ENCODE measurements at places on chromosomes 7 and 10. TPM values are rescaled to one million over a fixed set of nuclear protein-coding genes. Genes with fewer than 3 reads are reported as not detected.
A peak's percentile ranks its signal among the peaks of the same experiment; 100 is the strongest.

The NRCAM gene
- 2.0 TPM for total RNA-seq

The AGAP3 gene
- total RNA-seq, result 152 TPM

The STEAP1 gene
- total RNA-seq, result 5.7 TPM

The FFAR4 gene
- 4.9 TPM for total RNA-seq

The NAT16 gene
- not detected for total RNA-seq

The PKD2L1 gene
- 2.1 TPM for total RNA-seq

The FAM171A1 gene
- 17.3 TPM for total RNA-seq

DNA sequence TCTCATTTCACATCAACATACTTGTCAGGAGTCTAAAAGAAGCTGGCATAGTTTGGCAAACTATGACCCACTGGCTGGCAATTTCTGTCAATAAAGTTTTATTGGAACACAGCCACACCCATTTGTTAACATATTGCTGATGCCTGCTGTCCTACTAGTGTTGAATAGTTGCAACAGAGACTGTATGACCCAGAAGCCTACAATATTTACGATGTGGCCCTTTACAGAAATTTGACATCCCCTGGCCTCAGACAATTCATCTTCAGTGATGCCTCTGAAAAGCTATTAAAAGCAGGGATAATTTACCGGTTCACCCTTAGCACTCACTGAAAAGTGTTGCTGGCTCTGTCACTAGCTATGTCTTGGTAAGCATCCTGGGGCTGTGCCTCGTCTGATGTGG is 155.2 kb downstream of the ARID5B start:
- DNase-seq, result no peak

GRCh38 chr10:13820119-13820963 is 233.6 kb downstream of the PRPF18 start:
- DNase-seq, result no peak

GRCh38 chr10:116270771-116271592 is 2.0 kb downstream of the GFRA1 start:
- no peak for DNase-seq

DNA sequence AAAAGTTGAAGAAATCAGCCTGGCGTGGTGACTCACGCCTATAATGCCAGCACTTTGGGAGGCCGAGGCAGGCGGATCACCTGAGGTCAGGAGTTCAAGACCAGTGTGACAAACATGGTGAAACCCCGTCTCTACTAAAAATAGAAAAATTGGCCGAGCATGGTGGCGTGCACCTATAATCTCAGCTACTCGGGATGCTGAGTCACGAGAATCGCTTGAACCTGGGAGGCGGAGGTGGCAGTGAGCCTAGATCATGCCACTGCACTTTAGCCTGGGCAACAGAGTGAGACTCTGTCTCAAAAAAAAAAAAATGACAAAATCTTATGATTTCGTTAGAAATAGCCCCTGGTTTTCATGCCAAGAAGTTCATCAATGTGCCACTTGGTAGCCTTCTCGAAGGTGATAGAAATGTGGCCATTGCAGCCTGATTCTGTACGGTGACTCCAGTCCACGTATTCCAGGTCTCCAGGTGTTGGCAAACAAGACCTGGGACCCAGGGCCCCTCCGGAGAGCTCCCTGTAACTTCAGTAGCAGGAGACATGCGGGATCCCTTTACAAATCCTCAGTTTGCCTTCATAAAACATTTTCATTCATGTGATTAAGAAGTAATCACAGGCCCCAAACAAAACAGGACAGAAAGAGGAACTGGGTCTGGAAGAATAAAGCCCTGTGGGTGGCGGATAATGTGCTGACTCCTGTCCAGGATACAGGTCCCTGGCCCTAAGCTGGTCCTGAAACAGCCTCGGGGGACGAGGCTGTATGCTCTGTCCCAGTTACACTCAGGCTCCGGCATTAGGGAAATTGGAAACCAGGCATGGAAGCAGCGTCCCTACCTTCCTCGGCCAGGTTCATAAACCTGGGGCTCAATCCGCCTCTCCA is 207.3 kb upstream of the SH2B2 start:
- DNase-seq, result peak; percentile 28

GRCh38 chr10:59336632-59337031 is 25.7 kb downstream of the FAM13C start:
- no peak for DNase-seq

DNA sequence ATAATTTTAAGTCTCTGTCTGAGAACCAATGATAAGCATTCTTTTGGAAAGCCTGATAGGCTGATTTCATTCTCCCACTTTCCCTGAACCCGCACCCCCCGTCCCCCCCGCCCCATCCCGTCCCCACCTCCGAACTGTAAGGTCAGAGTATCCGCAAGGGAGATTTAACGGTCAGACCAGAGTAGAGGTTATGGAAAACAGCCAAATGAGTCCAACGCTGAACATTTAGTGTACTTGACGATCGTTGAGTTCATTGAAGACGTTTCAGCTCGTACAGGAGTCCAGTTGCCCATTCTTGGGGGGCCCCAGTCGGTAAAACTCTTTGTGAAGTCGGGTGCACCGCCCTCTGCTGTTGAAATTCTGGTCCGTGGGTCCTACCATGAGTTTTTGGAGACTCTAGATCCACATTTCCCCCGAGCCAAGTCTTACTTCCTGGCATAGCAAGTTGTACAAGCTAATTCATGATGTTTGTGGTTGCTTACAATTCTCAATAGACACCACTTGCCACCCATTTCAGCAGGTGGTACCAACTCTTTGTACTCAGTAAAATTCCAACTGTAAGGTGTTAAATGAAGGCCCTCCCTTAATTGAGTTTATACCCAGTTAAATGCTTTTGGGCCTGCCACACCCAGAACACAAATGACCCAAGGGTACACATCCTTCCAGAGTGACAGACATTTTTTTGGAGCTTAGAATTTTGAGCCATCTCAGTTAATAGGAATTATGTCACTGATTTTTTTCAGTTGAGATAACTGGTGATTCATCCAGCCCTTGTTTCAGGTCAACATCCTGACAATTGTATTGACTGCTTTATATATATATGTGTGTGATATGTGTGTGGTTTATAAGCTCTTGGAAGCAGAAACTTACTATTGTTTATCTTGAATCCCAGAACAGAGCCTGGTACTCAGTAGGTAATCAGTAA is 1.2 kb downstream of the MARCHF5 start:
- peak; percentile 69 for DNase-seq

DNA sequence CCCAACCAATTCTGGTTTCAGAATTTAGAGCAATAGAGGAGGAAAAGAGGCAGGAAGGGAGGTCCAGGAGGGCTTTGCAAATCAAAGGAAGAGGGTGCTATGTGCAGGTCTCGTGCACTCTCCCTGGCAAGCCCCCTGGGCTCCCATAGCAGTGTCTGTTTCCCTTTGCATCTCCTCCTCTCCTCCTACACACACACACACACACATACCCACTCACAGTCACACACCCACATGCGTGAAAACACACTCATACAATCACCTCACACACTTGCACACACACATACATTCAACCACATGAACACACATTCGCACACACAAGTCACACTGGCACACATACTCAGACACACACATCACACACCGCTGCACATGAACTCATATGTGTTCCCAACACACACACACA is 105.3 kb downstream of the OAT start:
- no peak for DNase-seq

DNA sequence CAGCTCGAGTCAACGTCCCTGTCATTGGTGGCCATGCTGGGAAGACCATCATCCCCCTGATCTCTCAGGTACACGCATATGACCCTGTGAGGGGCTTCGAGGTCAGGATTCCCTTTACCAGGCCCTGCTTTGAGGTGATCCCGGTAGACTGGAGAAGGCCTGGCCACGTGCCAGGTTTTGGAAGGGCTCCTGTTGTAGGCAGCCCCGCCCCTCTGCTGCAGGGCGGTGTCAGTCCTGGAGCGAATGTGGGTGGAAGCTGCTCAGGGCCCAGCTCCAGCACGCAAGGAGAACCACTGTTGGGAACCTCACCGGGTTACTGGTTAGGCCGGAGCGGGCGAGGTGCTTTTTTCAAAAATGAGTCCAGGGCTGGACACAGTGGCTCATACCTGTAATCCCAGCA is 15.6 kb downstream of the MDH2 start:
- DNase-seq, result no peak

GRCh38 chr10:35564341-35564968 is 40.7 kb upstream of the GJD4 start:
- no peak for DNase-seq

- DNase-seq, result no peak
Measured at GRCh38 chr7:12643644-12644043, 43.8 kb upstream of the ARL4A start.

DNA sequence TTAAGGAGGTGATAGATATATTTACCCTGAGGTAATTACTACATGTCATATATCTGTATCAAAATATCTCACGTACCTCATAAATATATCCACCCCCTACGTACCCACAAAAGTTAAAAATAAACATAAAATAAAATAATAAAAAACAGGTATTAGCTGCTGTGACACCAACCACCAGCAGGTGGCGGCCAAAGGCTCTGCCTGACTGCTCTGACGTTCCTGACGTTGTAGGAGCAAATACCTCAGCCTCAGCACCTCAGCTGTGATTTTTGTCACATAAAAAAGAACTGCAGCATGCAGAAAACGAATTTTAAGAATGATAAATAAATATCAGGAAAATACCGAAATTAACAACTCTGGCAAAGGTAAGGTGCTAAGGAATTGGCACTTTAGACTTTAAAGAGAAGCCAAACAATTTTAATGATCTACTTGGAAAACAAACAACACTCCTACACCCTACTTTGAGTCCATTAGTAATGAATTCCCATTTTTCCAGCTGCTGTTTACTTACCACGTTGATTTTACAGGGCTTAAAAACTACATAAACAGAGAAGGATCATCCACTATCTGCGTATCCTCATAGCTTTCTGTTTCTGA is 125.4 kb upstream of the TARP start:
- DNase-seq, result peak; percentile 74

DNA sequence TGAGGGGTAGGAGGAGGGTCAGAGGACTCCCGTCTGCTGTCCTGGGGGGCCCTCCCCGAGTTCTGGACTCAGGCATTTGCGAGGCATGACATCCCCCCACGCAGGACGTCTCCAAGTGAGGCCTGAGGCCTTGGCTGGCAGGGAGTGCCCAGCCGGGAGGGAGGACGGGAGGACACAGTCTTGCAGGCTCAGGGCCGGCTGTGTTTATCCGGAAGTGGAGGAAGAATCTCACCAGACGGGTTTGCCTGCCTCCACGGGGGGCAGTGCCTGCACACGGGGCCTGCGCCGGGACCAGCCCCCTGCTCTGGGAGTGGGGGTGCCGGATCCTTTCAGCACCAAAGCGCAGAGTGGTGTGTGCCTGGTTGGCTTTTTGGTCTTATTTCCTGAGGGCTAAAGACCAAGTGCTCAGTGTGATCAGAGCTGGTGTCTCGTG is 10.9 kb downstream of the PWWP2B start:
- peak; percentile 91 for DNase-seq

DNA sequence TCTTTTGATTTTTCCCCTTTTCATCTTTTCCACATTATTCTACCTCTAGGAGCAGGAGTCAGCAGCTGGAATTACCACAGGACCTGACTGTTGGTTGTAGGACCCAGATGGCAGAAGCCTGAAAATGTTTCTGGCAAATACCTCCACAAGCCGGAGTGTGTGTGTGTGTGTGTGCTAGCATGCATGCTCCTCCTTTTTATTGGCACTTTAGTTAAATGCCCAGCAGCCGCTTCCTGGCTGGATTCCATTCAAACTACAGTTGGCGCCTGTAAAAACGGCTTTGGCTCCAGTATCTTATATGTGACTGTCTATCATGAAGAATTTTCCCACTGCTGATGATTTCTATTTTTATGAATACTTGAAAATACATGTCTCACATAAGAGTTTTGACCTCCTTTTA is 319.7 kb upstream of the SP4 start:
- DNase-seq, result no peak

DNA sequence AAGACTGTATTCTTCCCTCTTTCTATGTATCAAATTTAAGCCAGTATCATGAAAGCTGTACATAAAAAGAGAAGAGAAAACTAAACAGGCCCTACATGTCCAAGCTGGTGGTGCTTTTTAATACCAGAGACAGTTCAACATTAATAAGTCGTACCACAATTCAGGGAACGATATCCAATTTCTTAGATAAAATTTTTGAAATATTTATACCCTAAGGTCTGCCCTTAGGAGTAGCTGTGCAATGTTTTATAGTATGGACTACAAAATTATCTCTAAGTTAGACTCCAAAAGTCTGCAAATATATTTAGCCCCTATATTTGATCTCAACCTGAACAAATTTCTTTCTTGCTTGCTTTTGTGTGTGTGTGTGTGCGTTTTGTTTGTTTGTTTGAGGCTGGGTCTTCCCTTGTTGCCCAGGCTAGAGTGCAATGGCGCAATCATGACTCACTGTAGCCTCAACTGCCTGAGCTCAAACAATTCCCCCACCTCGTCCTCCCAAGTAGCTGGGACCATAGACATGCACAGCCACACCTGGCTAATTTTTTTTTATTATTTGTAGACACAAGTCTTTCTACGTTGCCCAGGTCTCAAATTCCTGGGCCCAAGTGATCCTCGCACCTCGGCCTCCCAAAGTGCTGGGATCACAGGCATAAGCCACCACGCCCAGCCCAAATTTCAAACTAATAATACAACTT is 13.2 kb downstream of the ARHGAP19 start:
- no peak for DNase-seq

GRCh38 chr7:103073989-103074518 is 542 bp downstream of the FBXL13 start:
- no peak for DNase-seq

- DNase-seq, result no peak
Measured at GRCh38 chr7:44377681-44378421, 52.5 kb upstream of the CAMK2B start.

- DNase-seq, result no peak
Measured at GRCh38 chr7:85103962-85104361, 82.9 kb downstream of the SEMA3D start.

- DNase-seq, result peak; percentile 36
Measured at GRCh38 chr7:6023974-6024435, 7.2 kb upstream of the ANKRD61 start.

DNA sequence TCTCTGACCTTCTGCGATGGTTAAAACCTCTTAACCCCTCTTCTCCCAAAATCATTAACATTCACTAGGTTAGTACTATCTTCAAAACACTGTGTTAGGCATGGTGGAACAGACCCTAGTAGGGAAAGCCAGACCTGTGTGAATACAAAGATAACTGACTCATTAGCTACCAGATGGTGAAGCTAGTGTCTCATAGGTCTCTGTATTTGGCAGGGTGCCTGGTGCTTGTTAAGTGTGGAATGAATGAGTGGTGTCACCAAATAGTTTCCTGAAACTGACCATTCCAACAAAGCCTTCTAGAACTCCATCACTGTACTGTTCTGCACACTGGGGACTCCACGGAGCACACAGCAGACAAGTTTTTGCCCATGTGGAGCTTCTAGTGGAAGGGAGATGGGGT is 27.7 kb upstream of the TM9SF3 start:
- DNase-seq, result no peak

DNA sequence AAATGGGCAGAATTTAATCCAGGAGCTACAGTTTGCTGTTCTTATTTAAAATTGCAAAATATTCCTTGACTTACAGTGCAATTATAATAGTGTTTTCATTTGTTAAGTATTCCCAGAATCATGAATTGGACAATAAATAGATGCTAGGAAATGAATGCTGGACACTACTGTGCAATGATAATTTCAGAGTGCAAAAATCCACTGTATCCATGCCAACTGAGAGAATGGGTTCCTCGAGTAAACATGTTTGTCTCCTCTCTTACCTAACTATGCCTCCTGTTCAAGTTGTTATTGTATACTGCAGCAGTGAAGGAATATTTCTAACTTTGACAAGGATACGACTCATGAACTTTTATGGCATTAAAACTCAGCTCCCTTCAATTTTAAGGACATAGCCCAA is 1396.3 kb downstream of the GATA3 start:
- no peak for DNase-seq

All from upper lobe of right lung (tissue), 1 donor.